Foreskin keratinocyte (primary cell): ENCODE measurements at places on chromosomes 4 and X.

- no peak for DNase-seq
These were observed 61.4 kb downstream of the TNIP2 start for GRCh38 chr4:2694691-2695090.

- DNase-seq, result no peak
These were observed 425.1 kb downstream of the RAB28 start for GRCh38 chr4:13059019-13059418.

- DNase-seq, result no peak
These were observed 112.9 kb downstream of the AMMECR1 start for GRCh38 chrX:110204986-110205385.

DNA sequence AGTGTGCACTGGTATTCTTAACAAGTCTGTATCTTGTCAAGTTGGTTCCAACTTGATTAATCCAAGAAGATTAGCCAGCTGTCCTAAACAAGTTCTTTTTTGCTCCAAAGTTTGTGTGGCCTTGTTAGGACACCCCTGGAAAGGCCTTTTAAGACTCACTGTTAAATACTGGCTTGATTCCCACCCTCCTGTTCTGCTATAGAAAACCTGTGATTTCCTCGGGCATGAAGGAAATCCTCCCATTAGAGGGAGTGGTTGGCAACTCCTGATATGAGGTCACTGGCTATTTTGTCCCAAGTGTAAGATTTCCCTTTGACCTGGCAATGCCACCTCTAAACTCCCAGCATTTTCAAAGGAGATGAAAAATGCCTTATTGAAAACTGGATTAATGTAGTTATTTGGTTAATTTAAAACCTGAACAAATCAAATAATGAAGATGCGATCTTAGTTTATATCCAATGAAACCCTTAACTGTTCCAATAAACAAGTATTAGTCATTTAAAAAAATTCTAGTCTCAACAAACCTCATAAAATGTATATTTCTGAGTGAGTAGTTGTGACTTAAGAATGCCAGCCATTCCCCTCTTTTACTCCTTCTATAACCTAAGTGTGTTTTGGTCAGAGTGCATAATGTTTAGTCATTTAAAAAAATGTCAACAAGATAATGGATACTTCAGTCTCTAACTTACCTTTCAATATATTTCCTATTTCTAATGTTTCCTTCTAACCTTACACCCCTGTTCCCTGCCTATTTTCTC, 94.4 kb downstream of the NPNT start:
- no peak for DNase-seq

DNA sequence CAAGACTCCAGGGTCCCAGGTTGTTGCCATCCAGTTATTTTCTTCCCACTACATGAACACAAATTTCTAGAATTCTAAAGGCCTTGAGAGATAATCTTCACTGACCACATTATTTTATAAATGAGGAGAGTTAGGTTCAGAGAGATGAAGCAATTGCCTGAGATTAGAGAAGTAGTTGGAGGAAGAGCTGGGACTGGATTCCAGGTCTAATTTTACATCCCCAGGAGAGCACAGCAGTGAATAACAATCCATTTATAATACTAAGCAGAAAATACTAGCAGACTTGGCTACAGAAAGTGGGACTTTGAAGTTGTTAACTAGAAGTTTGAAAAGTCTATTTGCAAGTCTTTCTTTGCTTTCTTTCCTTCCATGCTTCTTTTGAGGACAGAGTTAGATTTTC, 231.3 kb upstream of the S100G start:
- no peak for DNase-seq

DNA sequence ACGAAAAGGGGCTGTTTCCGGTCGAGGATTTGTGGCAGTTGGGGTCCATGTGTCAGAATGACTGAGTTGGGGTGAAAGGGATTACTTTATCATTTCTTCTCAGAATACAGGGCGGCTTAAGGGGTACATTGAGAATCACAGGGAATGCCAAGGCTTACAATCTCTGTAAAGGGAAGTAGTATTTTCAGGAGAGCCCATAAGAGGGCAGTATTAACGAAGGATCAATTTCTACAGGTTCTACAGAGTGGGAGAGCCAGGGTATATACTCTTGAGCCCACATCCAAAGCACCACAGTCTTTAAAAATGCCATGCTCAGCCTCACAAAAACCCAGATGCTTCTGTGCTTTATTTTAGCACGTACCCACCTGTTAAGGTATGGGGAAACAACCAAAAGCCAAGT, 67.7 kb upstream of the ZXDA start:
- DNase-seq, result no peak

DNA sequence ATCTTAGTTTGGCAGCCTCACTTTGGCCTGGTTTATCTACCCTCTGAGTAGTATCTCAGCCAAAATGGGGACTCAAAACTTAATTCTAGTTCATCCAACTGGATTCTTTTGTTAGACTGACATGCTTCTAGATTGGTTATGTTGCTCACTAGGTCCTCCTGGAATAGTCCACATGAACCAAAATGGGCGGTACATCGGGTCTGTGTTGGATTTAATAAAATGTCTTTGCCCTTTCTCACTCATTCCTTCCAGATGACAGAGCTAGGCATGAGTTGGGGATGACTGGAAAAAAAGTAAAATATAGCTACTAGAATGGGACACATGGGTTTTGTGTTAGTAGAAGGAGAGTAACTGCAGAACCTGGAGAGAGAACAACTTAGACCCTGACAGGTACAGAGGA, 247.9 kb downstream of the CCSER1 start:
- DNase-seq, result peak; percentile 10

DNA sequence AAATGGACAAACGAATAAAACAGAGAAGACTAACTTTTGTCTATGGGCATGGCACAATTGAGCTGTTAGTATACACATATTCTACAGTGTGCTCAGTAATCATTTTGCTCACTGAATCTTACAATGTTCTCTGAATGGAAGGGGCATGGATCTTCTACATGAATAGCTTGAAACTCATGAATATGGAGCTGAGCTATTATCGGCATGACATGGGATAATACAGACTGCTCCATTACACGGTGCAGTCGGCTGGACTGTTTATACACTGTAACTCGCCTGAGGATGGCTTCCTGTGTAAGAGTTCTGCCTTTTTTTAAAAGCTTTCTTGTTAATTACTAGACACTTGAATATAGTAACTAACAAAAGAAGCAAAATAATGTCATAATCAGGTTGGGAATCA, 368.5 kb upstream of the MAD2L1 start:
- DNase-seq, result no peak

- no peak for DNase-seq
These were observed 42.1 kb downstream of the TRIM61 start for GRCh38 chr4:164935363-164935762.

- DNase-seq, result no peak
These were observed 1.1 kb upstream of the TLR3 start for GRCh38 chr4:186067757-186068385.

DNA sequence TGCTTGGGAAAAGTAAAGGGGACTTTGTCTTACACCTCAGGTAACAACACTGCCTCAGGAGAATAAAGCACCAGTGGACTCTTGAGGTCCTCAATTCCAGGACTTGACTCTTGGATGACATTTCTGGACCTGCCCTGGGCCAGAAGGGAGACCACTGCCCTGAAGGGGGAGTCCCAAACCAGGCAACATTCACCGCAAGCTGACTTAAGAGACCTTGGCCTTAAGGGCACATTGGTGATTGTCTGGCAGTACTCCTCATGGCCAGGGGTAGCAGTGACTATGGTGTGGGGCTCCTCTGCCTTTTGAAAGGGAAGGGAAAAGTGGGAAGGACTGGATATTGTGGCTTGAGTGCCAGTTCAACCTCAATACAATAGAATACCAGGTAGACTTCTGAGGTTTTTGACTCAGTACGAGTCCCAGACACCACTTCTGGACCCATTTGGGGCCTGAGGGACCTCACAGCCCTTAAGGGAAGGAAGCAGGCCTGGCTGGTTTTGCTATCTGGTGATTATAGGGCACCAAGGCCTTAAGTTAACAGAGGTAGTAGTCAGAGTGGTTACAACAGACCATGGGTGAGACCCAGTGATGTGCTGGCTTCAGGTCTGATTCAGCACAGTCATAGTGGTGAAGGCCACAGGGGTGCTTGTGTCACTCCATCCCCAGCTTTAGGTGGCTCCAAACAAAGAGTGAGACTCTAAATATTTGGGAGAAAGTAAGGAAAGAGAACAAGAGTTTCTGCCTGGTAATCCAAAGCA, 121.2 kb upstream of the TET2 start:
- no peak for DNase-seq

DNA sequence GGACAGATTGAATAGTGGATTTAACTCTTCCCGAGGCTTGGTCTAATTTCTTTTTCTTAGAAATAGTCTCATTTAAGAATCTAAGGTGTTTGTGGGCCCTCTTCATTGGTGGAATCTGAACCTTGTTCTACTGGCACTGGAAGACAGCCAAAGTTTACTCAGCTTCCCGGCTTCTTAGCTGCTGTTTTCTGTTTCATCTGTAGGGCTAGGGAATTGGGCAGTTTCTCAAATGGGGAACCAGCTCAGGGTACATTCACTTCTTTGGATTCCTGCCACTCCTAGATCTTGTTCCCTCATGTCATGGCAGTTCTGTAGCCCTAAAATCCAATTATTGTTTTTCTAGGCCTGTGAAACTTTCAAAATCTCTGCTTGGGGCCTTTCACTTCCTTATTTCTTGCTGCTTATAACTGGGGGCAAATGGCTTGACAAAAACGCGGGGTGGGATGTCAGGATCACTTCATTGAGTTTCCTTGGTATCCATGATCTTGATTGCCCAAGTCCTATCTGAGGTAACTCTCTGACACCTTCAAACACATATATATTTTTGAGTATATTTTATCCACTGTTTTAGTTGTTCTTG, 985.0 kb downstream of the C4orf33 start:
- DNase-seq, result peak; percentile 19

DNA sequence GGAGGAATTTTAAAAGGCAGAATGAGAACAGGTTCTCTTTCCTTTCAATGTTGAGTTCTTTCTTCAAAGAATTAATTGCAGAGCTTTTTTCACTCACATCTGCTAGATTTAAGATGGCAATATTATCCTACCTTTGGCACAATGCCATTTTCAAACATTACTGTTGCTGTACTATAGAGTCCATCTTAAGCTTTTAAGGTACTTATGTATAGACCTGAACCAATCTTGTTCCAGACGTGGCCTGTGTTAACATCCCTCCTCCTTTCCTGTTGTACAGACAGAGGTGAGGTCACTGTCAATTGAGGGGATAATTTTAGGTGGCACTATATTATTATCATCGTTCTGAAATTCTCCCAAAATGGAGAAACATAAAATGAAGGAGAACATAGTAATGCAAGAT, 53.0 kb upstream of the MYOZ2 start:
- no peak for DNase-seq

GRCh38 chrX:72176981-72177380, 4.6 kb upstream of the PIN4 start:
- no peak for DNase-seq

DNA sequence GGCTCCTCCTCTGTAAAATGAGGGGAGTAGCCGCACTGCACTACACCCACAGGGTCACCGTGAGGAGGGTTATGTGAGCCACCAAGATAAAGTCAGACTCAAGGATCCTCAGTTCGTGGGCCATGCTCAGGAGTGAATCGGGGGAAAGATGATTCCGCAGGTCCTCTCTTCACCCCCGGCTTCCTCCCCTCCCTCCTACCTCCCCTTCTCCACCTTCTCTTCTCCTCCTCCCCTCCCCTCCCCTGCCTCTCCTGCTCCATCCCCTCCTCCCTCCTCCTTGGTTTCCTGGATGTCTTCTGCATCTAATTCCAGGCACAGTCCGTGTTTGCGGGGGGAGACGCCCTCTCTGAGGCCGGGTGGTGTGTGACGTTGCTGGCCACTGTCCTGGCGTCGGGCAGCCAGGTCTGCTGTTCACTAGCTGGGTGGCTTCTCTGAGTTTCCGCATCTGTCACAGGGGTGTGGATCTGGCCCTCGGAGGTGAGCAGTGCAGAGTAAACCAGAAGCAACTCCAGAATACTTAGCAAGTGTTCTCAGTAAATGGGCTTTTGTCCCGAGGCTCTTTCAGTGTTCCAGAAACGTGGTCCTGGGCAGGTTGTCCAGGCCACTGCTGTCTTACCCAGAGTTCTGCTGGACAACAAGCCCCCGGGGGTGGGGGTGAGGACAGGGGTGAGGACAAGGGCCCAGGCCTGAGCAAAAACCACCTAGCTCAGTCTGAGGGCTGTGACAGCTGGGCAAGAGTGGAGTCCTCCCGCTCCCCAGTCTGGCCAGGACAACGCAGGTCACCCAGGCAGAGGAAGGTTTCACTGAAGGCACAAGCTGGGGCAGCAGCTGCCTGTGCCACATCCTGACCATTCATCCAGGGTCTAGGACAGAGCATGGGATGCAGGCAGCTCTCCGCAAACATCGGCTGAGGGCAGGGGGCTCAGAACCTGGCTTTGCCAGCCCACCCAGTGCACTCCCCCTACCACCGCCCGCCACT, 92.4 kb downstream of the PPP2R2C start:
- DNase-seq, result no peak

- DNase-seq, result no peak
These were observed 8.7 kb upstream of the CABS1 start for GRCh38 chr4:70326052-70326451.

DNA sequence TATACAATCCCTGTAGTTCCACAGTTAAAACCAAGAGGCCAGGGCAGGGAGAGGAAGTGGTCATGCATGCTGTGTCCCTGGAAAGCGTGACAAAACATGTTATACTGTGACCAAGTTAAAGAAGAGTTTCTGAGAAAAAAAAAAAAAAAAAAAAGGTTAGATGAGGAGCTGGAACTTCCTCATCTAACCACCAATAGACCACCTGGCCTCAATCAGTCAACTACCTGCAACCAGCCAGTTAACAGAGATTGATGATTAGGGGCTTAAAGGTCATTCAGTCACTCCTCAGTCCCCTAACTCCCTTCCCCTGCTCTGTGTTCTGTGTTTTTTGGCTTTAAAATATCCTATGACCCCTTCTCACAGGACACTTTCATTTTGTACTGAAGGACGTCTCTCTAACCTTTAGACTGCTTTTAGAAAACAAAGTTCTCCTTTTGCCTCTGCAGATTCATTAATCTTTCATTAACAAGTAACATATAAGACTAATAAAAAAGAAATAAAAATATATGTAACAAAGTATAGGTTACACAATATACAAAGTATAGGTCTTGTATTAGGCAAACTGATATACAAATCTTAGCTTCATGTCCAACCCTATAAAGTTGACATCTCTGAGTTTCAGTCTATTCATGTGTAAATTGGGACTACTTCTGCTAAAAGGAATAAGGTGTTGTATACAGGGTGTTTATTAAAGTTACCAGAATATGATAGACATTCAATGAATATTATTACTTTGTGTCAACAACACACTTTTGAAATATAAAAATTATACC, 179.1 kb upstream of the NDST4 start:
- DNase-seq, result no peak
